A549 treated with Mapracorat at 1 μM for 4 hours (cell line): ENCODE measurements at places on chromosomes 11 and 22. TPM values are rescaled to one million over a fixed set of nuclear protein-coding genes. Genes with fewer than 3 reads are reported as not detected.

The GALNT18 gene
- total RNA-seq: 23.6 to 32.1 TPM (median 26.3 TPM) in 5 replicates

The FXYD2 gene
- 16.9 to 21.9 TPM (median 17.2 TPM) in 5 replicates for total RNA-seq

The MMP7 gene
- total RNA-seq: 21.9 to 32.0 TPM (median 23.4 TPM) in 5 replicates

The NPTXR gene
- total RNA-seq: 8.6 to 10.9 TPM (median 9.9 TPM) in 5 replicates

The LRRC32 gene
- total RNA-seq: 0.17 to 0.47 TPM (median 0.24 TPM) in 5 replicates

The ROBO4 gene
- total RNA-seq: not detected in 5 replicates

The EIF4G2 gene
- 515 to 804 TPM (median 579 TPM) in 5 replicates for total RNA-seq

The TRIM34 gene
- 2.9 to 3.7 TPM (median 3.1 TPM) in 5 replicates for total RNA-seq

The RIMBP3C gene
- total RNA-seq: 0.13 to 0.22 TPM (median 0.15 TPM) in 4 of 5 replicates, not detected in the other

The RAG1 gene
- total RNA-seq: 0.08 to 0.56 TPM (median 0.24 TPM) in 5 replicates

The JAML gene
- total RNA-seq: not detected in 5 replicates

The CELSR1 gene
- total RNA-seq: 22.5 to 30.8 TPM (median 28.0 TPM) in 5 replicates

The PTPRCAP gene
- 0.24 to 0.72 TPM (median 0.29 TPM) in 4 of 5 replicates, not detected in the other for total RNA-seq

The HBG2 gene
- total RNA-seq: not detected in 5 replicates
